K562 (cell line): ENCODE measurements at places on chromosomes 3 and 15.

- DNase-seq = peak; percentile 13
These were observed 68.2 kb downstream of the RAB11A start for GRCh38 chr15:65937476-65937875.

DNA sequence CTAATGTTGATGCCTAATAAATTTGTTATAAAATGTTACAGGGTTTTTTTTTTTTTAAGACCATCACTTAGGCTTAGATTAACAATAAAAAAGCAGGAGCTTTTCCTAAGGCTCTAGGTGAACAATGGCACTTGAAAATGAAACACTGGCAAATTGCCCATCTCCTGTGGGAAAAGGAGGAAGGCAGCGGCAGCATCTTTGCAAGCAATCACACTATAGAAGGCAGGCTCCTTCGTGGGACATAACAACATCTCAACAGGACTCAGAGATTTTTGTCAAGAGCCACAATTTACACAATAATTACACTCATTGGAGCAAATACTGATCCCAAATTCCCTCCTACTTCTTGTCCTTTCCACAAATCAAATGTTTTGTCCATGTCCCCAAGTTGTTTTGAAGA is 646.7 kb downstream of the ROBO2 start:
- DNase-seq = no peak

- no peak for DNase-seq
These were observed 298 bp downstream of the BCL2L10 start for GRCh38 chr15:52112203-52112750.

DNA sequence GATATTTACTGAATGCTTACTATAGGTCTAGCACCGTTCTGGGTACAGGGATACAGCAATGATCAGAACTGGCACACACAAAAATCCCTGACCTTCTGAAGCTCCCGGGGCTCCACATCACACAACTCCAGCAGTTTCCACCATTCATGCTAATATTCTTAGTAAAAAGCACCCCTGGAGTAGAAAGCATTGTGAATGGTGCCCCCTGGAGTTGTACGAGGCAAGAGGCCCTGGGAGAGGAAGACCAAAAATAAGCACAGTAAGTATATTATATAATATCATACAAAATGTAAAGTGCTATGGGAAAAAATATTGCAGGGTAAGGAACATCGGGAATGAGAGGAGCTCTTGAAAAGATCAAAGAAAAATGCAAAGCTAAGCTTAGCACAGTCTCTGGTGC is 790 bp upstream of the SRGAP3 start:
- DNase-seq = no peak

- DNase-seq = no peak
These were observed 44.8 kb upstream of the HES1 start for GRCh38 chr3:194091141-194091540.

DNA sequence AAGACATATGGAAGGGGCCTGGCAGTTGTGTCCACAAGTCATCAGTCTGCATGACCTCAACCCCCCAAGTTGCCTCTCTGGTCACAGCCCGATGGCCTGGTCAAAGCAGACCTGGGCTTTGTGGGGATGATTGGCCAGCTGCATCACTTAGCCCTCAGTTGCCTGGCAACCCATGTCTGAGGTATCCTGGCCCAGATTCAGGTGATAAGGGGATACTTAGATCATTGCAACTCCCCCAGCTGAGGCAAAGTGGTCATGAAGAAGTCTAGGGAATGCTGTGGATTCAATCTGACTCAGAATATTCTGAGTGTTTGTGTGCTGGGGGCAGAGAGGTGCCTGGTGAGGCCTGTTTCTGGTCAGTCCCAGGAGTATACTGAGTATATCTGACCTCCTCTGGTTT is 5.0 kb downstream of the GPR156 start:
- DNase-seq = no peak

DNA sequence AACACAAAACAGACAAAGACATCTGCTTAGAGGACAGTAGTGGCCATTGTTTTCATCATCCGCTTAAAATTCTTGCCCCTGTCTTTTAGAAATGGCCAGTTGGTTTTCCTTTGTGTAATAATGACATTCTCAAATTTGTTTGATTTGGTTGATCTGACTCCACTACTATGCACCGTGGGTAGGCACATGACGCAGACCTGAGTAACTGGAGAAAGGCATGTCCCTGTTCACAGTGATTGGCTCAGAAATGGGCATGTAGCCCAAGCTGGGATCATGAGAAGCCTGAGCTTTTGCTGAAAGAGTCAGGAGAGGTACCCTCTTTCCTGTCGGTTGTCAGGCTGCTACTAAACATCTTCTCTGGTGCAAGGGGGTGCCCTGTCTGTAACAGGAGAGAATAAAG is 36.6 kb upstream of the MAGI1 start:
- DNase-seq = no peak

GRCh38 chr3:188817935-188818269 is 353.9 kb upstream of the TPRG1 start:
- no peak for DNase-seq
